ENCODE measurements at places on chromosomes 4 and X.

- no peak for DNase-seq
These were observed 33.4 kb downstream of the NELFA start for GRCh38 chr4:1975391-1975801.

DNA sequence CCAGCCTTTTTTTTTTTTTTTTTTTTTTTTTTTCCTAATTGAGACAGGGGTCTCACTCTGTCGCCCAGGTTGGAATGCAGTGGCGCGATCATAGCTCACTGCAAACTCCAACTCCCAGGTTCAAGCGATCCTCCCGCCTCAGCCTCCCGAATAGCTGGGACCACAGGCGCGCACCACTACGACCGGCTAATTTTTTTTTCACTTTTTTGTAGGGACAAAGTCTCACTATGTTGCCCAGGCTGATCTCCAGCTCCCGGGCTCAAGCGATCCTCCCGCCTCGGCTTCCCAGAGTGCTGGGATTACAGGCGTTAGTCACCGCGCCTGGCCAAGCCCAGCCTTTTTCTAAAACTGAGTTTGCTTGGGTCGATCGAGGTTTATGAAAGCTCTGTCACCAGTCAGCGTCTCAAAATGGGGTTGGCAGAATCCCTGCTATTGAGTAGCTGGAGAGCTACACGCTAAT is 1.3 kb upstream of the OTUD5 start:
- DNase-seq, result no peak

DNA sequence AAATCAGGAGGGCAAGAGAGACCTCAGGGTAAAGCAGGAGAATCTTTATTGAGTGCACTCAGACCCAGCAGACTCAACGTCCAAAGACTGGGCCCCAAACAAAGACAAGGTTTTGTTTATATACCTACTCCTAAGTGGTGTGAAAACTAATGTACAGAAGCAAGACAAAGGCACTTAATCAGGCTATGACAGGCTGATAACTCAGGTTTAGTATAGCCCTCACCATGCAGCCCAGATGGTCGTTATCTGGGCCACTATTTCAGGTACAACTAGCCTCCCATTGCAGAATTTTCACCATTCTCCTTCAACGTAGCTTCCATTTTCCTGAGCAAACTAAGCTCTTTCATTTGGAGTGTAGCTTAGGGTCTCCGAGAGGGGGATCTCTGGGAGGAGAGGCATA is 36.9 kb downstream of the SULT1E1 start:
- no peak for DNase-seq

- no peak for DNase-seq
These were observed 45.7 kb upstream of the SLC2A9 start for GRCh38 chr4:10066670-10067651.

GRCh38 chr4:12612876-12613275 is 871.3 kb downstream of the RAB28 start:
- no peak for DNase-seq

- no peak for DNase-seq
These were observed 77.9 kb downstream of the SLC7A11 start for GRCh38 chr4:138164208-138164607.

DNA sequence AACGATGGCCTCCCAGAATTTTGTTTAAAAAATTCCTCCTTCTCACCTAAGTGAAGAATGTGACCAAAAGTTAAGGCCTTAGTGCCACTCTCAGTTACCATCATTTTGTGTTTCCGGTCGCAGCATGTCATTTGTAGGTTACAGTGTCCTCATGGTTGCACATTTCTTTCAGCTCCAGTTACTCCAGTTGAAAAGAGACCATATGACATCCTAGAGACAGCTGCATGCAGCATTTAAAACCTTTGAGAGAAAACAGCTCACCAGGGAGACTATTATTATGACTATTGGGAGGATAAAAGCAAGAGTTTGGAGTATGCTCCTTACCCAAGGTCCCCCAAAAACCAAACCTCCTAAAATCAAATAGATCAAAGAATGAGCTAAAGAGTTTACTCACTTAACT is 45.8 kb downstream of the MGARP start:
- no peak for DNase-seq

Measured in activated T-helper 1 cell treated with anti-CD3 and anti-CD28 coated beads, Interleukin-2, amount 50 U/mL, for 16 hours (primary cell).